Activated CD4-positive, alpha-beta T cell treated with anti-CD3 and anti-CD28 coated beads, Interleukin-2, Interleukin-6, amounts not matched to agents 100 ng/mL and 50 ng/mL, durations not matched to agents 16 hours and 8 hours (primary cell): ENCODE measurements at places on chromosomes 1 and 21.

DNA sequence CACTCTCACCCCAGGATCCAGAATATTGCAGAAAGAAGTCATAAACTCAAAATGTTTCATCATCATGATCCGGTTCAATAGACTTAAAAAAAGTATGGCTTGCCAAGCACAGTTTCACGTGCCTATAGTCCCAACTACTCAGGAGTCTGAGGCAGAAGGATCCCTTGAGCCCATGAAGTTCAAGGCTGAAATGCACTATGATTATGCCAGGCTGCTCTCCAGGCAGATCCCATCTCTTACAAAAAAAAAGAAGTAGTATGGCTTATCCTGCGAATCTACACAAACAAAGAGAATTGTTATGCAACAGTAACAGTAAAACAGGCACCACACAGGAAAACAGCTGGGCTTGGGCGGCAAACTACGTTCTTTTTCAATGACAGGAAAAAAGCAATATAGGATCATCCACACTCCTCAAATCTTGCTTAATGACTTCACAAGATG lies 76.2 kb downstream of the EIF4G3 start:
- no peak for DNase-seq

DNA sequence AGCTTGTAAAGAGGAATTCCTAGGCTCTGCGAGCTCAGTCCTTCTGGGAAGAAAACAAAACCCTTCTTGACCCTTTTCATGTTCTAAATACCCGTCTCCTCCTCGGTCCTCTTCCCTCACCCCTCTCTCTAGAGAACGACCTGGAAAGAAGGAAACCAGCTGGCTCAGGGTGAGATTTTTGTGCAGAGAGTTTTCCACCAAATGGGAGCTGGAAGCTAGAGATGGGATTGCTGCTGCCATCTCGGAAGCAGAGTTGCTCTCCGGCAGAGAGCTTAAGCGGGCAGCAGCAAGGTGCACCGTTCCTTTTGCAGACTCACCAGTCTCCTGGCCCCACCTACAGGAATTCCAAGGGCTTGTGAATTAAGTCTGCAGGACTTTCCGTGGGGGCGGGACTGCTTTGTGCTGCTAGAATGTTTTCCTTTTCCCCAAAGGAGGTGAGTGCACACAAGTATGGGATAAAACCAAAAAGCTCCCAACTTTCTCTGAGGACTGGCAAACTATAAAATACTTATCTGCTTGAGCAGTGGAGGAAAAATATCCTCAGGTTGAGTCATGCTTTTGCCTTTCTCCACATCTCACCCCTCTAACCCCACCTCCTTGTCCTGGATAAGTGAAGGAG lies 29.1 kb upstream of the KIAA0040 start:
- no peak for DNase-seq

DNA sequence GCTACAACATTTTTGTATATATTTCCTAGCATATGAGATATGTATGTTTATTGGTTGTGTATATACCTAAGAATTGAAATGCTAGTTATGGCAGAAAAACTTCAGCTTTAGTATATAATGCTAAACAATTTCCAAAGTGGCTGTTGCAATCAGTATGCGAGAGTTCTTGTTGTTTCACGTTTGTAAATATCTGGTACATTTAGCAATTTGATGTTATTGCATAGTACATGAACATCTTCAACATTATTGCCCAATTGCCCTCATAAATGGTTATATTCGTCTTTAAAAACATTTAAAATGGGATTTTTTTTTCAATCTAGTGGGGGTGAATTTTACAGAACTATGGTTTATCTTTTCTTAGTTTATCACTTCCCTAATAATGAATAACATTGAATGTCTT lies 86.2 kb upstream of the HP1BP3 start:
- no peak for DNase-seq

DNA sequence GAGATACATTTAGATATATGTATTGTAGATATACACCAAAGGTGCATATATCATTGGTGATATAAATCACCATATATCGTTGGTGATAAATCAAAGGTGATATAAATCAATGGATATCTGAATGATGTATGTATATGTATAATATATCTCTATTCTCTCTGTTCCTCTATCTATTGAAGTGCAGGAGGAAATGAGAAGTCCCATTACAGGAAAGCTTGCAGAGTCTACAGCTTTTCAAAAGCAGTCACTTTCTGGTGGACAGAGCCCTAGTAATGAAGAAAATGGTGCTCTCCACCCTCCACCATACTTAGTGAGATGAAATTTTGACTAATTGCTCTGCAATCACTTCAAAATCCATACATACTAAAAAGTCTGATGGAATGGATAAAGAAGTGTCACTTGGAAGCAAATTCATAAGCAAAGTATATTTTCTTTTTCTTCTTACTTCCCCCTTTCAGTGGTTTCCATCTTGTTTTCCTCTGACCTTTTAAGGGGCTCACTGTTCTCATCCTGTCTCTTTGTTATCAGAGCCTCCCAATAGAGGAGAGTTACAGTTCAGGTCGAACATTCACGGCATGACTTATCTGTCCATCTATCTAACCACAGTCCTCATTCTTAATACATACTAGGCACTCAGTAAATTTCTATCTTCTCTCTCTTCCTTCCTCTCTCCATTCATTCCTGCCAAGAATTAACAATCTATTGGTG lies 227.2 kb downstream of the KCNJ6 start:
- DNase-seq: no peak

DNA sequence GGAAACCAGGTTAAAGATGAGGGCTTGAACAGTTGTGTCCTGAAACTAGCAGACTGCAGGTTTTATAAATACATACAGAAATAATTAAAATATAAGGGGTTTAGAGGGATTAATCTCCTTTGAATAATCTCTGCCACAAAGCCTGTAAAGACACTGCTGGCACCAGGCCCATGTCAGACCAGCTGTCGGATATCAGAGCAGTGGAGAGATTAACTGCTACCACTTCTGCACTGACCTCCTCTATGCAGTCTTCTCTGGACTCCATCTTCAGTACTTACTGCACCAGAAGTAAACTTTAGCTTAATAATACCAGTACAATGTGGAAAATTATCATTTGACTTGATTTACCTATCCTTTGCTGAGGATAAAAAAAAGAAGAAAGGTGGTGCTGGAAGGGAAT lies 128.6 kb downstream of the LHX4 start:
- no peak for DNase-seq

DNA sequence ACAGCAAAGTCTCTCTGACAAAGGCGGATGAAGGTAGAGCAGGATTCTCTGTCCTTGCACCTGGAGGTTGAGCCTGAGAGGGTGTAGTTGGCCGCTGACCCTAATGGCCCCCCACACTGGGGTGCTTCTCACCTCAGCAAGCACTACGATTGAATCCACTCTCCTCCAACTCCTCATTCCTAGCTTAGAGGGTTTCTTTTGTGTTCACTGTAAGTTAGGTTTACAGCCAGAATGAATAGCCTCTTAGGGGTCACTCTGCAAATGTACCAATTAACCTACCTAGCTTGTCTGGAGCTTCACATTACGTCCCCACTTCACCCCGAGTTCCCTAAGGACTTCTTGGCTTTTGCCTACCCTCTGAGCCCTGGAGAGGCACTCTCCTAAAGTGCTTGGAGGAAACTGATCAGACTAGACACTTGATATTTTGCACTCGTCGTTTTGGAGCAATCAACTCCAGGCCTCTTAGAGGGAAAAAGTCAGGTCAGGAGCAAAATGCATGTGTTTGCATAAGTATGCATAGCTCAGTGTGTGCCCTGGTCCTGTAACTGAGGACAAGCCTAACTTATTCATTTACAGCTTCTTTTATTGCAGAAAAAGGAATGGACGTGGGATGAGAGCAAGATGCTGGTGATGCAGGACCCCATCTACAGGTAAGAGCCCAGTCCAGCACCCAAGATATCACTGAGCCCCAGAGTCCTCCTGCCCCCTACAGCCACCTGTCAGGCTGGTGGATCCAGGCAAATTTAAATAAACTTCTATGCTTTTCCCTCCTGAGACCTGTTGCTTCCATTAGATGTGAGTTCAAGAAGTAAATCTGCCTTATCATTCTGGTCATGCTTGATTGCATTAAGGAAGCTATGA lies 76.4 kb downstream of the SPATA46 start:
- DNase-seq: no peak

GRCh38 chr21:43654806-43655489 lies 4.3 kb downstream of the HSF2BP start:
- no peak for DNase-seq

GRCh38 chr21:17197996-17198395 lies 314.8 kb upstream of the CXADR start:
- DNase-seq: no peak

DNA sequence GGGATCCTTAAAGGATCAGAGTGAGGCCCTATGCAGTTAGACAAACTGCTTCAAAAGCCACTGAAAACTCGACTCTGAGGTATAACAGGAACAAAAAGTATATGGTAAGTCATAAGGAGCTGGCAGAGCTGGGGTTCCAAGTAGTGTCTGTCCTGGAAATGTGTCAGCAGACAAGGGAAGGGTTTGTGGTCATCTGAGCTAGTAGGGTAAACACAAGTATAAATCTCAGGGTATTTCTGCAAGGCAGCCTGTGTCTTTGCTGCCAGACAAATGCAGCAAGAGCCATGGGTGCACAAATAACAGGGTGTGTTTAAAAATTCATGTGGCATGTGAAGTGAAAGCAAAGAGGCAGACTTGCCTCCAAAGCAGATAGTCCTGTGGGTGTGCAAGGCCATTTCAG lies 759.0 kb upstream of the ADAMTS5 start:
- no peak for DNase-seq

- no peak for DNase-seq
Observed at GRCh38 chr1:154628121-154628405, 20.1 kb upstream of the ADAR start.

GRCh38 chr1:110780600-110781484 lies 92.1 kb upstream of the CD53 start:
- peak; percentile 83 for DNase-seq

- DNase-seq: no peak
Observed at GRCh38 chr1:196180847-196181593, 427.2 kb downstream of the KCNT2 start.

GRCh38 chr1:98723574-98723973 lies 62.1 kb downstream of the SNX7 start:
- no peak for DNase-seq

- DNase-seq: peak; percentile 13
Observed at GRCh38 chr21:15001857-15002606, 62.8 kb downstream of the NRIP1 start.

DNA sequence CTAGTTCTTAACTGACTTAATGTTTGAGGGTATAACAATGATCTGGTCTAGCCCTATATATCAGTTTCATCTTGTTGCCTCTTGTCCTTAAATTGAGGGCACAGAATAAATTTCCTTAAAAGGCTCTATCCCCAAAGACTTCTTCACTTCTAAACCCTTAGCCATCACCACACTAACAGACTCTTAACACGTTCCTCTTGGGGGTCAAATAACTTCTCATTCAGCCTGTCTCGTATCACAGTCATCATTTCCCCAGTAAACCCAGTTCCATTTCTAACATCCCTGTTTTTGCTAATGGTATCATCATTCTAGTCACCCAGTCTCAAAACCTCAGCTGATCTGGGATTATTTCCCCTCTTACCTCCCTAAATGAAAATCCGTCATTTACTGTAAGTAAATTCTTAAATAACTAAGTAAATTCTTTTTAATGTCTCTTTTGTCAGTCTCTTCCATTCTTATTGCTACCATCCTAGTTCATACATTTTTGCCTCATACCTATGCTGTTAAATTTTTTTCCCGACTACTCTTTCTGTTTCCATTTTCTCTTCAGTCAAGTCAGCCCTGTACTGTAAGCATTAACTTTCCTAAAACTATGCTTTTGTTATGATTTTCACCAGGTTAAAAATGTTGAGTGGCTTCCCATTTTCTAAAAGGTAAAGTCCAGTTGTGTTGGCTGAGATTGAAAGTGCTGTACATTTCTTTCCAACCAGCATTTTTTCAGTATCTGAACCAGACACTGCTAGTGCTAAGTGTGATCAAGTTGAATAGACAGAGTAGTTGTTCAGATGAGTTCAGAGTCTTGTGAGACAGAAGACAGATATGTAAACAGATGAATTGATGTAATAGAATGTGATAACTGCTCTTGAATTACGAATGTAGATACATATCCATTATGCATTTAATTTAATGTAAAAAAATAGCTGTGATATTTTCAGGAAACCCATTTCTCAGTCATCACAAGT lies 6.9 kb downstream of the CTTNBP2NL start:
- no peak for DNase-seq

GRCh38 chr21:24826822-24827221 lies 780.5 kb downstream of the MRPL39 start:
- no peak for DNase-seq

DNA sequence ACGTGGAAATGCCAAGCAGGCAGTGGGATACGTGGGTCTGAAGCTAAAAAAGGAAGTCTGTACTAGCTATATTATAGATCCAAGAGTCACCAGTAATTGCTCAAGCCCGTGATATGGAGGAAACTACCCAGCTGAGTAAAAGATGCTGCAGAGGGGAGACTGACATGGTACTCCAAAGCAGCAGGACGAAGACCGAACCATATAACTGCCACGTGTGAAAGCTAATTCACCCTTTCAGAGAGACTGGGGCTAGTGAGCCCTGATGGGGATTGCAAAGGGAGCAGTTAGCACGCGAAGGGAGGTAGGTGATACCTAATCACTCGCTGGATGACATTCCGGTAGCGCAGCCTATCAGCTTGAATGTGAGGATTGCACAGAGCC lies 316 bp downstream of the AP4B1 start:
- DNase-seq: no peak

DNA sequence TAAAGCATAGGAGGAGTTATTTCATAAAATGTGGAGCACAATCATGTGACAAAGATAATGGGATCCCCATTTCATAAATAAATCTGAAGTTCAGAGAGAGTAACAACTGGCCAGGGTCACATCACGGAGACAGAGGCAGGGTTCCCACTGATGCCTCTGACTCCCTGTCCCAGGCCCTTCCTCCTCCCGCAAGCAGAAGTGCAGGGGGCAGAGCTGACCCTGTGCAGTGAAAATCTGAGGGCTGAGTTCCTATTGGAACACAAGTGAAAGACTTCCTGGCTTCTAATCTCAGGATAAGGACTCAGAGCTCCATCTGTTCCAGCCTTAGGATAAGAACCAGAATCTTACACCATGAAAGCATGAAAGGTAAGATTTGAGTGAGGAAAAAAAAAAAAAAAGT lies 22.0 kb downstream of the SELL start:
- no peak for DNase-seq

- no peak for DNase-seq
Observed at GRCh38 chr1:113660088-113660487, 99.2 kb downstream of the PHTF1 start.

DNA sequence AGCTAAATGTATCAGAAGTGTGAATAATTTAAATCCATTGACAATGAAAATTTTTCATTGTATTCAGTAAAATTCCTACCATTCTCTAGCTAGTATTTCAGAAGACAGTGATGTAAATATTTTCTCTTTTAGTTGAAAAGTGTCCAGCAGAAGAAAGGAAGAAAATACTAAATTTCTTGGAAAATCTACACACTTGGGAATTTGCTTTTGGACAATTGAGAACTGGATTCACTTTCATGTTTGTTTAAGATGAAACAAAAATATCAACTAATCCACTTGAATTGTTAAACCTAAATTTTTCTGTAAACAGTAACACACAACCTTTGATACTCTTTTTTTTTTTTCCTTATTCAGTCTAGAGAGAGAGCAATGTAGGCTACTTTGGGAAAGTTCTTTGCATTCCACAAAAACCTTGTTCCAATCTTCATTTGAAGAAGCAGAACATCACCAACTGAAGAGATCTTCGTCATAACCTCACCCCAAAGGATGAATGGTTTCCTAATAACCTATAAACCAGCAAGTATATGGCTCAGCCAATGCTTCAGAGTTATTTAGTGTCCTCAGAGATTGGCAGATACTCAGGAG lies 155.1 kb upstream of the GORAB start:
- DNase-seq: no peak

GRCh38 chr1:22436948-22437347 lies 14.7 kb upstream of the ZBTB40 start:
- DNase-seq: no peak
